ENCODE measurements at places on chromosomes 6 and 20.

GRCh38 chr20:38157635-38158495, 7.2 kb downstream of the TGM2 start:
- DNase-seq, result no peak

DNA sequence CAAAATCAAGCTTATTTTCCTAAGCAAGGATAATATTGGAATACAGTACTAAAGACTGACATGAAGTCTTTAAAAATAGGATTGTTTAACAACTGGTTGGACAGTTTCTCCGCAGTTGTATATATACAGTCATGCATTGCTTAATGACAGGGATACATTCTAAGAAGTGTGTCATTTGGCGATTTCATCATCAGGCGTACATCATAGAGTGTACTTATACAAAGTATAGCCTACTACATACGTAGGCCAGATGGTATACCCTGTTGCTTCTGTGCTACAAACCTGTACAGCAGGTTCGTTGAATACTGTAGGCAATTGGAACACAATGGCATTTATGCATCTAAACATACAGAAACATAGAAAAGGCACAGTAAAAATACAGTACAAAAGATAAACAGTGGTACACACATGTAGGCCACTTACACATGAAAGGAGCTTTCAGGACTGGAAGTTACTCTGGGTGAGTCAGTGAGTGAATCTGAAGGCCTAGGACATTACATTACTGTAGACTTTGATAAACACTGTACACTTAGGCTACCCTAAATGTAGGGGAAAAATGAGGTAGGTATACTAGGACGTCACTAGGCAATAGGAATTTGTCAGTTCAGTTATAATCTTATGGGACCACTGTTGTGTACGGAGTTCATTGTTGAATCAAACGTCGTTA, 20.1 kb downstream of the HECA start:
- no peak for DNase-seq

GRCh38 chr20:15071085-15071808, 733.8 kb upstream of the FLRT3 start:
- DNase-seq, result no peak

DNA sequence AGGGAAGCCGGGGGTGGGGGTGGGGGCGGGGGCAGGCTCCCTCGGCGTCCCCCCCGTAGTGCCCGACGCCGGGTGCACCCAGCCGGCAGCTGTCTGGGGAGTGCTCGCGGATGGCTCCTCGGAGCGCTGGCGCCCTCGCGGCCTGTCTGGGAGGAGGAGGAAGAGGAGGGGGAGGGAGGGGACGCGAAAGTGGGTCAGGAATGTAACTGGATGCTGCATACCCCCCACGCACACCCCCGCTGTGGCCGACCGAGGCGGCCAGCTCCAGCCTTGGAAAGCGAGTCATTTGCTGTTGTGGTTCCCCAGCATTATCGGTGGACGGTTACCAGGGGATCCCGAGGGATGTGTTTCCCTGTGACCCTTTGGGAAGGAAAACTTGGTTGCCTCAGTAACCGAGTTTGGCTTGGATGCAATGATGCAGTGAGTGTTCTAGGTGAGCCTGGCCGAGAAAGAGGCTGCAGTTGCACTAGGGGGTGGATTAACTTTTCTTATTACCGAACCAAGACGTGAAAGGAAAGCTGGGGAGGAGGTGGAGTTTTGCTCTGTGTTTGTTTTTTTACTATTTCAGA, 55.2 kb upstream of the RREB1 start:
- DNase-seq, result peak; percentile 15

DNA sequence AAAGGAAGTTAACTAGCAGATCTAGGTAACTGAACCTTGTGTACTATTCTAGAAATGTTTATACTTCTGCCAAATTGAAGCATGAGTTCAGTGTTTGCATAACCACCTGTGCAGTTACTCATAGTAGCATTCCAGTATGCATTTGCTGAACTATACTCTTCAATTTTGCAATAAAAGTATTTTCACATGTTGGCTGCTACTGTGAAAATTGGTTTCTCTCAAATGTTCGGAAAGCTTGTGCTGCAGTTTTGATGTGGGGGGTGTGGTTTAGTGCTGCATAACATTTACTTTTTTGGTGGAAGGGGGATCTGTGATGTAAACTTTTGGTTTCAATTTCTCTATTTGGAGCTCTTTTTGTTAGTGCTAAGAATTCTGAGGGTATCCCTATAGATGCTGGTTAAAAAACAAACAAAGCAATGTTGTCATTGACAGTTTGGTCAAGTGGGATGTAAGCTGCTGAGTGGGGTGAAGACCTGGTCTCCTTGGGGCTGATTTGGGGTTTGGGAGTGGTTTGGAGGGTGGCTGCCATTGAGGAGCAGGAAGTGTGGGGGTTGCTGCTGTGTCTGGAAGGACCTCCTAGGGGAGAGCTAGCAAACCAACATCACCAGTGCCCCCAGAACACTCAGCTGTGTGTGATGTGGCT, 87.8 kb downstream of the CARMIL1 start:
- peak; percentile 20 for DNase-seq

DNA sequence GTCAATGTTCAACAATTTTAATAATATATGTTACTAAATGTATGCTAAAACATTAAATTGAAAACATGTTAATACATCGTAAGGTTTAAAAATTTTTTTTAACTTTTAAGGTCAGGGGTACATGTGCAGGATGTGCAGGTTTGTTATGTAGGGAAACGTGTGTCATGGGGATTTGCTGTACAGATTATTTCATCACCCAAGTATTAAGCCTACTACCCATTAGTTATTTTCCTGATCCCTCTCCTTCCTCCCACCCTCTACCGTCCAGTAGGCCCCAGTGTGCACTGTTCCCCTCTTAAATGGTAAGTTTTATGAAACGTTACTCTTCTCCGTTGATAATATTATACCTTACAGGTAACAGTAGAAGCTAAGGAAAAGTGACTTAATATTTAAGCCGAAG, 15.8 kb downstream of the PDE7B start:
- DNase-seq, result no peak

GRCh38 chr20:50587291-50587961, 77.2 kb downstream of the PTPN1 start:
- no peak for DNase-seq
